Activated T-helper 1 cell treated with anti-CD3 and anti-CD28 coated beads, Interleukin-12 subunit alpha, Interleukin-12 subunit beta, Interleukin-2, Interleukin-4 antibody, amounts not matched to agents 30 ng/mL and 10 ng/mL and 1 ng/mL, durations not matched to agents 14 hours and 24 hours and 36 hours (primary cell): ENCODE measurements at places on chromosomes 12 and 14. TPM values are rescaled to one million over a fixed set of nuclear protein-coding genes. Genes with fewer than 3 reads are reported as not detected.

DNA sequence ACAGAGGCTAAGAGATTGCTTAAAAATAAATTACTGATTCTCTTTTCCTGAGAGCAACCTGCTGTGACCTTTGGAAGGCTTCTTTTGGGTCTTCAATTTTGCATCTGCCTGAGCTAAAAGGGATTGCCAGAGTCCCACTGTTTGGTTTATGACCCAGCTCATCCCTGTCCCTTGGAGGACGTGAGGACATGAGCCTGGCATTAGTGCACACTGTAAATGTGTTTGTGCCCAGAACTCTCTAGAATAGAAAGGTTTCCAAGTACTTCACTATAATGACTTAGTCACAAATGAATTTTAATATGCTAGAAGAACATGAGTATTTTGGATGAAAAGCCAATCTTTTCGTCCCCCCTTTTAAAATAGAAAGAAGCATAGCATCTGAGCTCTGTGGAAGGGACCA lies 47.1 kb upstream of the CDKN3 start:
- no peak overlapping the region for H3K4me3 ChIP-seq
- H3K27me3 ChIP-seq = peaks cover 21% of the 10 kb centered on the region
- H3K36me3 ChIP-seq = no peaks in the 10 kb centered on the region
- H3K27ac ChIP-seq = no peak overlapping the region

DNA sequence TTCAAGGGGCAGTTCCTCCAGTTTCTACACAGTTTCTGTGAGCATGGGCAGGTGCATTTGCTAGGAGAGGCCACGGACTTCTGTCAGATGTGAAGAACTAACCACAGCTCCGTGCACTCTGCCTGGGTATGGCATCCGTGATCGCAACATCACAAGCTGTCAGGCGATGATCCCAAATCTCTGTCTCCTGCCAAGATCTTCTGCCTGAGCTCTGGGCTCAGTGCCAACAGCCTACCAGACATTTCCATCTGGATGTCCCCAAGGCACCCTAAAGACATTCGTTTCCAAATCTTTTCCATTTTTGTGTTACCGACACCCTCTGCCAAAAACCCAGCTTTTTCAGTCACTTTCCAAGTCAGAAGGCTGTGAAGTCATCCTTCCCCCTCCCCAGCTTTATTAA lies 292.1 kb downstream of the GLT1D1 start:
- H3K27ac ChIP-seq = no peak overlapping the region
- H3K36me3 ChIP-seq = no peaks in the 10 kb centered on the region
- no peaks in the 10 kb centered on the region for H3K4me1 ChIP-seq

- no peaks in the 10 kb centered on the region for H3K36me3 ChIP-seq
- peaks cover 5% of the 10 kb centered on the region for H3K27me3 ChIP-seq
- no peak overlapping the region for H3K4me3 ChIP-seq
- H3K4me1 ChIP-seq = no peaks in the 10 kb centered on the region
- DNase-seq = no peak
Measured at GRCh38 chr14:81313200-81313599, 86.9 kb downstream of the STON2 start.

DNA sequence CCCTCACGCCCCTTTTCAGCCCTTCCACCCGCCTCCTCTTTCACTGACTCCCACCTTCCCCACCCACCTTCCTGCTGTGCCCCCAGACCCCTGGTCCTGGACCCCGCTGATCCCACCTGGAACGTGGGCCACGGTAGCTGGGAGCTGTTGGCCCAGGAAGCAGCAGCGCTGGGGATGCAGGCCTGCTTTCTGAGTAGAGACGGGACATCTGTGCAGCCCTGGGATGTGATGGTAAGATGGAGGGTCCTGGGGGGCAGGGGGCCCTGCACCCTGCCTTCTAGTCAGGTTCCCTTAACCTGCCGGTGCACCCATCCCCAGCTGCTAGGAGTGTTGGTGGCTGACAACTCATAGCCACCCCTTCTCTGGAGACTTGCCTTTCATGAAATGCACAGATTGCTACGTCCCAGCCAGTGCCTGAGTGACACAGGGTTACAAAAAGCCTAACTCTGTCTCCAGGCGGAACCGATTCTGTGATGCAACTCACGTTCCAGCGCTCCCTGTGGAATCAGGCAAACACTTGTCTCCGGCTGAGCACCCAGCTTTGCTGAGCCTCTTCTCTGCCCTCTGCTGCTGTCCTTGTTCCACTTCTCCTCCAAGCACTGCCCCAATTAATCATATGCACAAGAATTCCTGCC lies 15.0 kb upstream of the OAS2 start:
- DNase-seq = no peak
- H3K27me3 ChIP-seq = no peaks in the 10 kb centered on the region
- H3K4me3 ChIP-seq = no peak overlapping the region
- H3K36me3 ChIP-seq = peaks cover 62% of the 10 kb centered on the region

- H3K27ac ChIP-seq = no peak overlapping the region
- no peak for DNase-seq
- no peak overlapping the region for H3K4me3 ChIP-seq
- no peaks in the 10 kb centered on the region for H3K4me1 ChIP-seq
Measured at GRCh38 chr14:100571837-100572236, 15.4 kb downstream of the BEGAIN start.

DNA sequence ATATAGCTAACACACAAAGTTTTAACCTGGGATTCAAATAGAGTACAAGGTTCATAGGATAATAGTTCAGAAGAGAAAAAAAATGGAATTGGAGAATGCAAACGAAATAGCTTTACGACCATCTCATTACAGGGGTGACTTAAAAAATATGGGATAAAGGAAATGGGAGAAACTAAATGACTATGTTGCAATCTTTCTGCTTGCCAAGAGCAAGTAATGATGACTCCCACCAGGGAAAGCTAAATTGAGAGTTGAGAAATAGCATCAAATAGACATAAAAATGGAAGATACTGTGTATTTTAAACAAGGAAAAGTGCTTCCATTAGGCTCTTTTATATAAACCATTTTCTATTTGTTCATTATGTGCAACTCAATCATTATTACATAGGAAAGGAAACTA lies 155.7 kb upstream of the ATXN7L3B start:
- H3K27me3 ChIP-seq = no peaks in the 10 kb centered on the region
- H3K4me1 ChIP-seq = no peaks in the 10 kb centered on the region
- no peak overlapping the region for H3K27ac ChIP-seq
- no peak for DNase-seq

- peaks cover 18% of the 10 kb centered on the region for H3K27me3 ChIP-seq
- no peak for DNase-seq
- no peak overlapping the region for H3K4me3 ChIP-seq
- no peak overlapping the region for H3K27ac ChIP-seq
- H3K4me1 ChIP-seq = no peaks in the 10 kb centered on the region
- no peaks in the 10 kb centered on the region for H3K36me3 ChIP-seq
Measured at GRCh38 chr12:110514363-110514762, 12.2 kb downstream of the RAD9B start.

- no peaks in the 10 kb centered on the region for H3K36me3 ChIP-seq
- DNase-seq = no peak
- no peak overlapping the region for H3K4me3 ChIP-seq
- no peak overlapping the region for H3K27ac ChIP-seq
- H3K4me1 ChIP-seq = no peaks in the 10 kb centered on the region
Measured at GRCh38 chr12:117202033-117202432, 11.8 kb upstream of the FBXO21 start.

DNA sequence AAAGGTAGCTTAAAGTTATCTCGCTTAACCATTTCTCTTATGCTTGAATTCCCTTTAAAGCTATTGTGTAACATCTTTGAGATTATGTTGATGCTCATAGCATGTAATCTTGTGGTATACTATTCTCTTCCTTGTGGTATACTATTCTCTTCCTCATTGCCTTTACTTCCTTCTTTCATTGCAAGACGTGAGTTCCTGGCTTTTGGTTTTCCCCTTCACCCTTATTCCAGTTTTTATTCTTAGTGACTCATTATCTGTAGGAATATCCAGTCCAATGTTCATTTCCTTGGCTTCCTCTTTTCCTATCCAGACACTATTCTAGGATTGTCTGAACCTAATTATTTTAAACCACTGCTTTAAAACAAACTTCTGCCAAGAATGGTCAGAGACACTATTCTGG lies 564.0 kb downstream of the CCER1 start:
- no peak overlapping the region for H3K27ac ChIP-seq
- H3K4me1 ChIP-seq = no peaks in the 10 kb centered on the region
- no peak overlapping the region for H3K4me3 ChIP-seq
- DNase-seq = no peak

GRCh38 chr12:67447180-67447579 lies 178.0 kb downstream of the CAND1 start:
- peaks cover 9% of the 10 kb centered on the region for H3K27me3 ChIP-seq
- H3K4me3 ChIP-seq = no peak overlapping the region
- H3K4me1 ChIP-seq = peaks cover 47% of the 10 kb centered on the region
- no peak for DNase-seq
- peak overlapping the region; percentile 45 for H3K27ac ChIP-seq

DNA sequence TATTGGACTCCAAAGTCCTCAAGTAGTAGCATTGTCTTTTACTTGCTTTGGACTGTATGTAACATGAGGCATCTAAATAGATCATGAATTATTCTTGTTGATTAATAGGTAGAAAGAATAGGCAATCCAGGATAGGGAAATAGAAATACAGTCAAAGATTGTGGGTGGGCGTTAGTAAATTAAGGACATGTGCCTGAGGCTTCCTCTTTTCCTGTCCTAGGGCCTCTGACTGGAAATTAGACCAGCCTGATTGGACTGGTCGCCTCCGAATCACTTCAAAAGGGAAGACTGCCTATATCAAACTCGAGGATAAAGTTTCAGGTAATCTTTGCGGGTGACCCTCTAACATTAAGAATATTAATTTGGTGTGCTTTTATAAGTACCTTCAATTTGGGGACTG lies 7.6 kb downstream of the NECAP1 start:
- no peaks in the 10 kb centered on the region for H3K27me3 ChIP-seq
- H3K4me3 ChIP-seq = no peak overlapping the region
- H3K27ac ChIP-seq = peak overlapping the region; percentile 19
- H3K4me1 ChIP-seq = peaks cover 30% of the 10 kb centered on the region

DNA sequence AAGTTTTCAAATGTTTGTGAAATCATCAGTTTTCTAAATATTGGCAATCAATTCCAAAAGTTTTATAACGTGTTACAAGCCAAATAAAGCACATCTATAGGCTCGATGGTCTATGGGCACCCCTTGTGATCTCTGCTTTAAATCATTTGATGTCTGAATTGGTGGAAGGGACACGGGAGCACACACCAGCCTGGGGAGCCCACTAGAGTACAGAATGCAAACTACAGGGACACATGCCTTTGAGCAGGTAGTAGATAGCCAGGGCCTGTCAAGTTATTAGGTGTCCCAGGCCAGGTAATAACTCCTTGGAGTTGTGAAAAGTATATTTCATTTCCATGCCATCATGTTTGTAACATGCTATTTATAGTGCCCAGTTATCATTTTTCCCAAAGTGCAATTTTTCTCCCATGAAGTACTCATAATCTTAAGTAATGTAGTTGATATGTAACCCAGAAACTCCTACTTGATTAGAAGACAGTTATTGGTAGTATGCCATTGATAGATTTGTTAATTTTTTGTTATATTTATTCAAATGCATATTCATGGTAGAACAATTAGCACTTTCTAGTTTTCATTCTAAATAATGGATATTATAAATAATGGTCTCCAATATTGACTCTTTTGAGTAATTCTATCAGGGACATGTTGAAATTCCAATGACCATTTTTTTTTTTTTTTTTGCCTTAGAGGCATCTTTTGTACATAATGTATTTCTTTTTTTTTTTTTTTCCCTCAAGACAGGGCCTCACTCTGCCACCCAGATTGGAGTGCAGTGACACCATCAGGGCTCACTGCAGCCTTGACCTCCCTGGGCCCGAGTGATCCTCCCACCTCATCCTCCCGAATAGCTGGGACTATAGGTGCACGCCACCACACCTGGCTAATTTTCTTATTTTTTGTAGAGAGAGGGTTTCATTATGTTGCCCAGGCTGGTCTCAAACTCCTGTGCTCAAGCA lies 96.9 kb upstream of the FGD4 start:
- H3K4me3 ChIP-seq = no peak overlapping the region
- no peak for DNase-seq
- no peak overlapping the region for H3K27ac ChIP-seq
- no peaks in the 10 kb centered on the region for H3K4me1 ChIP-seq
- no peaks in the 10 kb centered on the region for H3K36me3 ChIP-seq
- no peaks in the 10 kb centered on the region for H3K27me3 ChIP-seq

DNA sequence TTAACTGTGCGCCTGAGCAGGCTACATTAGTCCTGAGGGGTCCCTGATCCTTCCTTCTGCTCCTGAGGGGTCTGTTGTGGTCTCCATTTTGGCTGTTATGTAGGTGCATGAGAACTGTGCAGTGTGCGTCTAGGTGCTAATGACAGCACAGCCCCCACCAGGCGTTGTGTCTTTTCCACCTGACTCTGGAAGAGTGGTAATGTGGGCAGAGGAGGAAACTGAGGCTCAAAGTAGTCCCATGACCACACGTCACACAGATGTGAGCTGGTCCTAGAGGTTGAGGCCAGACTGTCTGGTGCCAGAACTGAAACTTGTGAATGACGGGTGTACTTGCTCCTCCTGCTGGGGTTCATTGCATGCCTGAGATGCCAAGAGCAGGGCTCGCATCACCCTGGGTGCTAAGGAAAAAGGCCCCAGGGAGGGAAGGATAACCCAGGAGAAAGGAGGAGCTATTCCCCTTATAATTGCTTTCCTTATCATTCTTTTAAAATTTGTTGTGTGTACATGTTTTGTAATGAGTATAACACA lies 111.8 kb downstream of the SLC25A47 start:
- H3K27ac ChIP-seq = no peak overlapping the region
- no peaks in the 10 kb centered on the region for H3K36me3 ChIP-seq
- H3K4me3 ChIP-seq = no peak overlapping the region
- DNase-seq = no peak
- H3K27me3 ChIP-seq = no peaks in the 10 kb centered on the region
- peaks cover 15% of the 10 kb centered on the region for H3K4me1 ChIP-seq

DNA sequence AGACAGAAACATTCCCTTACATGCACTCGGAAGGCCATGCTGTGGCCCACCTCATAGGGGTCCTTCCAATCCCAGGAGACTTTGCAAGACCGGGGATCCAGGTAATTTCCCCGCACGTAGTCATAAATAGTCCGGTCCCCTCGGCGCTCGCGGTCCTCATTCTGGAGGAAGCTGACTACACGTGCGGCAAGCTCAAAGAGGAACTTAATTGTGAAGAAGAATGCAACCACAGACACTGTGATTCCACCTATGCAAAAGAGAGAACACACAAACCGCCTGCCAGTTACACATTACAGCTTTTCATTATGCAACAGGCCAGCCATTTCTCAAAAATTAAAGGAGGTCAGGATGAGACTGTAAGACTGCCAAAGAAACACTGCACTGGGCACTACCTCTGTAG lies 28.4 kb downstream of the AREL1 start:
- no peaks in the 10 kb centered on the region for H3K27me3 ChIP-seq
- H3K4me1 ChIP-seq = peaks cover 6% of the 10 kb centered on the region
- peaks cover 43% of the 10 kb centered on the region for H3K36me3 ChIP-seq
- no peak for DNase-seq
- no peak overlapping the region for H3K27ac ChIP-seq

CBLN3 gene
- 5.2 and 5.5 TPM in 2 replicates for total RNA-seq

KRT7 gene
- 15.5 and 21.2 TPM in 2 replicates for total RNA-seq

CEBPE gene
- total RNA-seq = not detected in 2 replicates

MDP1 gene
- total RNA-seq = 11.6 and 12.9 TPM in 2 replicates

VASH1 gene
- 6.1 and 7.1 TPM in 2 replicates for total RNA-seq

VEZT gene
- total RNA-seq = 58.1 and 64.7 TPM in 2 replicates
